ENCODE measurements at places on chromosomes 7 and 10. TPM values are rescaled to one million over a fixed set of nuclear protein-coding genes. Genes with fewer than 3 reads are reported as not detected.

- DNase-seq, result peak; percentile 94
These were observed 11.7 kb downstream of the HSPB1 start for GRCh38 chr7:76314042-76314721.

- DNase-seq, result no peak
These were observed 289.6 kb downstream of the POM121L12 start for GRCh38 chr7:53325061-53325460.

DNA sequence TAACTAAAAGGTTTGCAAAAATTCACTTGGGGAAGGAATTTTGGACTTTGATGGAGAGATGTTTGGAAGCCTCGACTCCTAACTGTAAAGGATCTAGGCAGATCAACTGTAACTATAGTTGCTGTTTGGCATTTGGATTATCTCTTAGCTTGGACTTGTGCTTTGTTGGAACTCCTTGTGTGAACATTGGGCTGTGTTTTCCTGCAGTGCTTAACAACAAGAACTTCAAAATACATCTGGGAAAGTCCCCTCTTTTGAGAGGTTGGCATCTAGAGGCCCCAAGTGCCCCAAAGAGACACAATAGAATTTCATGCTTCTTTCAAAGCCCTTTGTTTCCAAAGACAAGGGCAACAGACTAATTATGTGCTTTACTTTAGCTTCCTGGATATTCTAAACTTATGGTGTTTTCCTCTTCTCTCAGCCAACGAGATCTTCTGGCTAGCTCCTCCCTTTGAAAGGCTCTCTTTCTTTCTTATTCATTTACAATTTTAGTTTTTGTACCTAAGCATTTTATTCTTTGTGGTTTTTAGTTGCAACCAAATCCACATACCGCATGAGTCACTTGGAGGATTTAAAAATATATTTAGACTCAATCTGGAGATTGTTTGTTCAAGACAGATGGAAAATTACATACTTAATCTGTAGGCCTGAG is 11.6 kb downstream of the ABCA13 start:
- no peak for DNase-seq

GRCh38 chr10:4006858-4007257 is 221.8 kb upstream of the KLF6 start:
- no peak for DNase-seq

DNA sequence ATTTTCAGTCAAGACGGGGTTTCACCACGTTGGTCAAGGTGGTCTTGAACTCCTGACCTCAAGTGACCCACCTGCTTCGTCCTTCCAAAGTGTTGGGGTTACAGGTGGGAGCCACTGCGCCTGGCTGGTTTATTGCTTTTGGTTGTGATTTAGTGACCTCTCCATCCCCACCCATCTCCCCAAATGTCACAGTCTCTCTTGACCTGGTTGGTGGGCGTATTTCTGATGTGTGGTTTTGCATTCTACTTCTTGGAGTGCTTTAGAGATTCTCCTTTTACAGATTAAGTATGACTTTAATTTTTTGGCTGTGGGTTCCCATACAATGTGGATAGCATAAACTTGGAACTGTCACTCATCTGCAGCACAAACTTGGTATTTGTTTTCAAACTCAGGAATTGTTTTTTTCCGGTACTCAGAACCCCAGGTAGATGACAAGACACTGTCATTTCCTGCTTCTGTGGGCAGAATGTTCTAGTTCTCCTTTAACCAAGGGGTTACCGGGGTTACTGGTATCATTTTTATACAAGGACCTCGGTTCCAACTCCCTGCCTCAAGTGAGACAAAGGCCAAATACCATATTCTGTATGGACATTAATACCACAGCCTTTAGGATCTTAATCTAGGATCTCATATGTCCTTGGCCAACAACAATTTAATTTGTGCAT is 50.5 kb downstream of the MRC1 start:
- DNase-seq, result no peak

DNA sequence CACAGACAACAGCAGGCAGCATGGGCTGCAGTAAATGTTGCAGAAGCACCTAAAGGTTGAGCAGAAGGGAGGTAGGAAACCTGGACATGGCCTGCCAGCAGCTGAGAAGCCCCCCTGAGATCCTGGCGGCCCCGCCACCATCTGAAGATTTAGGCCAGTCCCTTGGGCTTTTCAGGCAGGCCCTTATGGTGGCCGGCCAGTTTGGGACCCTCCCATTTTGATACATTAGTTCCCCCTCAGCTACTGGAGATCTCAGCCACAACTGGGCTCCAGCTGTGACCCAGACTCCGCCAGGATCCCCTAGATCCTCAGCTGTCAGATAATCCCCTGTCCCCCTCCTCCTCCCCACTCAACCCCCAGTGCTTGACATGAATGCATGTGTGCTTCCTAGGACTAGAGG is 34.4 kb downstream of the ZNF783 start:
- DNase-seq, result no peak

DNA sequence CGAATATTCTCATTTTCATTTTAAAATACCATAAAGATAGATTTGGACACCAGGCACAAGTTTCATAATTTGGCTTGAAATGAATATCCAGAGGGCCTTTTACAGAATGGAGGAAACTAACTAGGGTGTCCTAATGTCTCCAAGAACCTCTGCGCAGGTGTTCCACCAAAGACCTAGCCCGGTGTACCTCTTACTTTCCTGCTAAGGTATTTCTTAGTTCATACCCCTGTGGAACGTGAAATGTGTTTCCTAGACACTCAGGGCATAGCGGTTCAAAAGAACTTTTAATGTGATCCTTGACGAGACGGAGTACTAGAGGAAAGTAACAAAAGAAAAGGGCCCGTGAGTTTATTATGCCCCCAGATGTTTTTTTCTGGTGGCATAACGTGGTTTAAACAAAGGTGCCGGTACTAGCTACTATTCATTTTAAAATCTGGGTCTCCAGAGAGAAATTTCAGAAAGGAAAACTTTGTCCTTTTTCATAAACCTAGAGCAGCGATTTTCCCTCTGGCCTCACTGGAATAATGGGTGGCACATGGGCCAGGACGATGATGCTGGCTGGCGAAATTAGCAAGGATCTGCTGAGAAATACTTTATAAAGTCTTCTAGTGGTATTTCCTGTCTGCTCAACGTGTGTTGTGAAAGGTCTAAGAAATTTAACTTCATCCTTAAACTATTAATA is 1.4 kb downstream of the APBB1IP start:
- DNase-seq, result no peak

DNA sequence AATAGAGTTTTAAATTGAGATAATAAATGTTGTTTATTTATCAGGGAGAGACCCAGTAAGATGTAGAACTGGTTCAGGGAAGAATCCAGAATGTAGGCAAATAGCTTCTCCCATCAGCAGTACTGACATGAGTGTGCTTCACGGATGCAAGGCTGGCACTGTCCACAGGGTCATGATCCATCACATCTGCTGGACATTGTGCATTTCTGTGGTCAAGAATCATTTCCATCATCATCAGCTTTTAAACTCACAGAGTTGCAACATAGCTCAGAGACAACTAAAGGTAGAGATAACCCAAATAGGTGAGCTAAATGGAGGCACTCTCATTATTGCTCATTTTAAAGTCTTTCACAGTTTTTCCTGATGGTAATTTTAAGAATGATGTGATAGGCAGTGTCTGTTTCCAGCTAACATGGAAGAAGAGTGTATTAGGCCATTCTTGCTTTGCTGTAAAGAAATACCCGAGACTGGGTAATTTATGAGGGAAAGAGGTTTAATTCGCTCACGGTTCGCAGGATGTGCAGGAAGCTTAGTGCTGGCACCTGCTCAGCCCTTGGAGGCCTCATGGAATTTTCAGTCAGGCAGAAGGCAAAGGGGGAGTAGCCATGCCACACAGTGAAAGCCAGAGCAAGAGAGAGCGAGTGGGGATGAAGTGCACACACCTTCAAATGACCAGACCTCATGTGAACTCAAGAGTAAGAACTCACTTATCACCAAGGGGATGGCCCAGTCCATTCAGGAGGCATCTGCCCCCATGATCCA is 80.8 kb downstream of the INPP5A start:
- DNase-seq, result no peak

GRCh38 chr7:35254496-35255442 is 869 bp upstream of the TBX20 start:
- no peak for DNase-seq

DNA sequence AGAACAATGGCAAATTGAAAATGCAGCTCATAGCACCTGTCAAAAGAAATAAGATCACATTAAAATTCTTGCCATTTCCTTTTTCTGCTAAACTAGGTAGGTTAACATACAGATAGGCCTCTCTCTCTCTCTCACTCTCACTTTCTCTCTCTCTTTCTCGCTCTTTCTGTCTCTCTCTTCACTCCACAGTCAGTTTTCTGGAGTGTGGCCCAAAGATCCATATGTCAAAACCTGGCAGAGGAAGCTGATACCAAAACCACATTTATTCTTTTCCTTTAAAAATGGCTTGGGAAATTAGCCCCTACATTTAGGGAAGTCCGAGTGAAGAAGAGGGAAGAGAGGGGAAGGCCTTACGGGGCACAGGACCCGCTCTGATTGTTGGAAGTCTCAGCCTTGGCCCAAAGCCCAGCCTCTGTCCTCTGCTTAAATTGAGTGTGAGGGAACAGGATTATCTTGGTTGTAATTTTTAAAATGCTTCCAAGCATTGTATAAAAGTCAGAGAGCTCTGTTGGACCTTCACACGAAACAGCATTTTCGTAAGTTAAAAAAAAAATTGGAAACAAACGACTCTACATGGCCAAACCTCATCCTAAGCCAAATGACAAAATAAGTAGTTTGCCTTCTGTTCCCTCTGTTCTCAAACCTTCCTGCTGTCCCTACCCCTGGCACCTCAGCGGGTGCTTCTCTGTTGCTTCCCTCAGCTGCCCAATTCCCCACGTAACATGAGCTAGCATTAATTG is 83.2 kb downstream of the FRMD4A start:
- DNase-seq, result peak; percentile 82

GRCh38 chr10:92430103-92430502 is 139.1 kb downstream of the MARCHF5 start:
- DNase-seq, result no peak

GRCh38 chr10:11560076-11560709 is 51.3 kb downstream of the USP6NL start:
- DNase-seq, result peak; percentile 16

GRCh38 chr7:101547916-101548661 is 81.0 kb downstream of the MYL10 start:
- DNase-seq, result no peak

- DNase-seq, result no peak
These were observed 434.8 kb upstream of the MKI67 start for GRCh38 chr10:128560993-128561392.

DNA sequence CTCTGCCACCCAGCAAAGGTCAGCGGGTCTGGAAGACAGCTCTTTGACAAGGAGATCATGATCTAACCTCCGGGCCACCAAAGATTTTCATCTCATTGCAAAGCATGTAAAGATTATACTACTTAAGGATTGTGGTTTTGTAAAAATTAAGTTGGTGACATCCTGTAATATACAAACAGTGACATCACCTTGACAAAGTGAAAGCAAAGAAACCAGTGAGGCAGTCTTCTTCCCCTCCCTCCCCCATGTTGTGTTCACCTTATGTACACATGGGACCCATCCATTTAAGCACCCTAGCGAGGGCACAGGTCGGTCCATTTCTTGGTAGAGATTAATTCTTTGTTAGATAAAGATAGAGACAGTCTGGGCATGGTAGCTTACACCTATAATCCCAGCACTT is 3.9 kb downstream of the MDH2 start:
- no peak for DNase-seq

DNA sequence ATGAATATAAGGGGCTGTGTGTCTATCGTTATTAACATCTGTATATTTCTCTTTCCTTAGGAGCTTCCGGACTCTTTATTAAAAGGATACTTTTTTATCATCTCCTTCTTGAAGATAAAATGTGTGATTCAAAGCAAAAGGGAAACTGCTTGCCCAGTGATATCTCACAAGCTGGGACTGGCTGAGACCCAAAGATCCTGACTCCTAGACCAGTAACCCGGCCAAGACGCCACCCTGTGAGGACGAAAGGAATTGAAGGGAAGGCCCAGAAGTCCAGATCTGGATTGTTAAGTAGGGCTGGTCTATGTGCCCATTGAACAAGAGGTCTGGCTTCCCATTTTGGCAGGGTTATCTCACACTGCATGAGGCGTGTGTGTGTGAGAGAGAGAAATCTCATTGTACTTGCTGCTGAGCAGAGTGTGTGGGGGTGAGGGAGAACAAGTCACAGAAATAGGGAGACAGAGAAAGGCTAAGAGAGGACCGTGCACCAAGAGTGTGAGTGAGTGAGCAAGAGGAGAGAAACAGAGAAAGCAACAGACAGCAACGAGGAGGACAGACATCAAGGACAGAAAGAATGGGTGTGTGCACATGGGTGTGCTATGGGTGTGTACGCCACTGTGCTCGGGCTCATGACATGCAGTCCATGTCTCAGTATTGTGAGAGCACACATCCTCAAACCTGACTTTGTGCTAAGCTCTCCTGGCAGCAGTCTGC is 75.4 kb downstream of the PLXNA4 start:
- no peak for DNase-seq

DNA sequence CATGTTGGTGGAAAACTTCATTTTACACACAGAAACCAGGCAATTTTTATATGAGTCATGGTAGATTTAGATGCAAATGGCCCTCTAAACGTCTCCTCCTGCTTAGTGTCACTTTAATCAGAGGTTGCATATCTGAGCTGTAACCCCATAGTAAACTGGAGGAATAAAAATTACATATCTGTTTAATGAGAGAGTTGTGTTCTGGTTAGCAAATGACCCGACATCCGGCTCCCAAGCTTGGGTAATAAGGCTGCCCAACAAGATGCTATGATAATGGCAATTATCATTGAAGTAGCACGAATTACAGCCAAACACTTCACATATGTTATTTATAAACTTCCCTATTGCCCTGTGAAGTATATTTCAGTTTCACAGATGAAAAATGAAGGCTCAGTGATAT is 10.6 kb upstream of the ADAM12 start:
- DNase-seq, result no peak

DNA sequence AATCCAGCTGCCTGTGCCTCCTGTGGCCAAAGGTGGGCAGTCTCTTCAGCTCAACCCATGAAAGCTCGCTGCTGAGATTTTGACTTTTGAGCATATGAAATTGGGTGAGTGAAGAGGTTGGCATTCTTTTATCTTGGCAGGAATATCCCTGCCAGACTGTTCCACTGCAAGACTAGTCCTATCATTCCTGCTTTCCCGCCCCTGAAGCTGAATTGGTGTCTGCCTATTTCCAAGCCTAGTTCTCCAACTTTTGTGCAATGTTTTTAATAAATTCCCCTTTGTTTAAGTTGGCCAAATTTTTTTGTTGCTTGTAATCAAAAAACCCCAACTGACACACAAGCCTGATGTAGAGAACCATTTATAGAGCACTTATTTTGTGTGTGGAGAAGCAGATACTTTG is 34.8 kb upstream of the BICC1 start:
- DNase-seq, result no peak

GRCh38 chr10:3491571-3491970 is 293.4 kb downstream of the KLF6 start:
- no peak for DNase-seq

Gene HYAL4
- total RNA-seq, result 0.09 TPM

Gene CTAGE4
- total RNA-seq, result 0.09 TPM

Gene AMPH
- 7.7 TPM for total RNA-seq

Gene CHST15
- total RNA-seq, result 14.8 TPM

Gene PARP12
- total RNA-seq, result 9.1 TPM

Gene STEAP1B
- 3.1 TPM for total RNA-seq

Gene FKBP6
- not detected for total RNA-seq

Gene PIP
- total RNA-seq, result not detected

Gene EIF5AL1
- 0.13 TPM for total RNA-seq

Gene TMEM196
- total RNA-seq, result 0.04 TPM

Gene TET1
- 20.6 TPM for total RNA-seq

Gene PITX3
- total RNA-seq, result 12.5 TPM

Gene INHBA
- total RNA-seq, result 9.0 TPM

Gene GPR15LG
- not detected for total RNA-seq

Gene GRID2IP
- total RNA-seq, result 0.09 TPM

Gene CDNF
- total RNA-seq, result 1.8 TPM

Data from muscle of leg (tissue), 16 donors.